ENCODE measurements at places on chromosomes 5 and 9. TPM values are rescaled to one million over a fixed set of nuclear protein-coding genes. Genes with fewer than 3 reads are reported as not detected.
A peak's percentile ranks its signal among the peaks of the same experiment; 100 is the strongest.

DNA sequence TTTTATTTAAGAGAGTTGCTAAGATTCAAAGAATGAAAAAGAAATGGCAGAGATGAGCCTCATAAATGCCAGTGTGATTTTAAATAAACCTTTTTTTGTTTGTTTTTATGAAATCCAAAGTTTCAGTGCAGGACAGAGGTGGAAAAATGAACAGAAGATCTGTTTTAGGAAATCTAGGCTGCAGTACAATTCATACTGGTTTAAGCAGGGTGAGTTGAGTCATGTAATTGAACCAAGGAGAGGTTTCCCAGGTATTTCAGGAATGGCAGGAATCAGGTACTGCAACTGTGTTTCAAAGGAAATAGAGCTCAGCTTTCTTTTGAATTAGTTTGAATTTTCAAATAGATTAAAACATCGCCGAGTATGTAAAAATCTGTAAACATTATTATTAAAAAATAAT lies 3.0 kb upstream of the ANKRD31 start:
- DNase-seq: no peak
- H3K4me1 ChIP-seq: peaks cover 17% of the 10 kb centered on the region
- H3K27ac ChIP-seq: no peak overlapping the region
- no peaks in the 10 kb centered on the region for H3K36me3 ChIP-seq
- no peak overlapping the region for H3K4me3 ChIP-seq

DNA sequence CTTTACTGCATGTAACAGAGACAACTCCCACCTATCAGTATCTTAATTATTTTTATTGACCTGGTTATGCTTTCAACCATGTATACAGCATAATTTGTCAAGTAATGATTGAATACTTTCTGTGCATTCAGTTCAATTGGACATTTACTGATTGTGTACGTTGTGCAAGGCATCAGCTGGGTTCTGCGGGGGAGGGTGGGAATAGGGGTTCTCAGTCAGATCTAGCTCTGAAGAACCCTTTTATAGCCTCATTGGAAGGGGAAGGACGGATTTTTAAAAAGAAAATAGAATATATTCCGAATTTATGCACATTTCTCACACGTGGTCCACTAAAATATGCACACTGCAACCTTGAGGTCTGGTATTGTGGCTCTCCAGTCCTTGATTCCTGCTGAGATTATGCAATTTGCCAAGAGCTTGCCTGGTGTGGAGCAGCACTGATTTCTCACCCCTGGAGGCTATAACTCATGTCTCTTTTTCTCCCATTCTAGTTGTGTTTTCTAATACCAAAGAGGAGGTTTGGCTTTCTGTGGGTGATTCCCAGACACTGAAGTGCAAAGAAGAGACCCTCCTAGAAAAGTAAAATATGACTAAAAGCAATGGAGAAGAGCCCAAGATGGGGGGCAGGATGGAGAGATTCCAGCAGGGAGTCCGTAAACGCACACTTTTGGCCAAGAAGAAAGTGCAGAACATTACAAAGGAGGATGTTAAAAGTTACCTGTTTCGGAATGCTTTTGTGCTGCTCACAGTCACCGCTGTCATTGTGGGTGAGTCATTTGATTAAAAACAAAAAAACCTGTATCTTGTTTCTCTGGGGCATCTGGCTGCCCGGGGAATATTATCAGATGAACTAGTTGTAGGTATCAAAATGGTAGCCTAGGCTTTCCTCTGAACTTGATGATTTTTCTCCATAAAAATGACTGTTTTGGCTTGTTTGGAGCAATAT lies 1.7 kb downstream of the SLC1A3 start:
- H3K36me3 ChIP-seq: no peaks in the 10 kb centered on the region
- no peaks in the 10 kb centered on the region for H3K27me3 ChIP-seq
- no peak overlapping the region for H3K4me3 ChIP-seq
- H3K4me1 ChIP-seq: no peaks in the 10 kb centered on the region
- no peak overlapping the region for H3K27ac ChIP-seq

- no peaks in the 10 kb centered on the region for H3K27me3 ChIP-seq
- no peak overlapping the region for H3K27ac ChIP-seq
- H3K36me3 ChIP-seq: no peaks in the 10 kb centered on the region
- no peak overlapping the region for H3K4me3 ChIP-seq
- no peaks in the 10 kb centered on the region for H3K4me1 ChIP-seq
Observed at GRCh38 chr9:134366223-134367031, 40.2 kb downstream of the RXRA start.

- no peaks in the 10 kb centered on the region for H3K27me3 ChIP-seq
- no peaks in the 10 kb centered on the region for H3K4me1 ChIP-seq
- no peak overlapping the region for H3K27ac ChIP-seq
Observed at GRCh38 chr5:6656680-6657079, 23.4 kb downstream of the SRD5A1 start.

GRCh38 chr5:155069961-155070360 lies 56.4 kb downstream of the KIF4B start:
- no peak overlapping the region for H3K27ac ChIP-seq
- no peaks in the 10 kb centered on the region for H3K4me1 ChIP-seq
- DNase-seq: no peak
- no peaks in the 10 kb centered on the region for H3K36me3 ChIP-seq
- H3K27me3 ChIP-seq: no peaks in the 10 kb centered on the region

DNA sequence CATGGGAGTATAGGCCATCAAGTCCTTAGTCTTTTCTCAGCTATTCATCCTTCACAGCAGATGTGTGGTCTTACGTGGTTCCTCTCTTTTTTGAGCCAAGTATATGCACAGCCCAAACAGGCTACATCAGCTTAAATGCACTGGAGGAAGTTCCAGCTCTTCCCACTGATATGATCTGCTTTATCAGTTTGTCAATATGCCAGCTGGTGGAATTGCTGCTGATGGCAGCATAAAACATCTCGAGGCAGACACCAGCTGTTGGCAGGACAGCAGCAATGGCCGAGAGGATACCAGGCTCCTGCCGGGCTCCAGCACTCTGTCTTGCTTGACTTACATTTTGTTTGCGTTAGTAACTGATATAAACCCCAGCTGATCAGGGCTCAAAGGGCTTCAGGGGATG lies 143.4 kb downstream of the TENT4A start:
- DNase-seq: no peak
- H3K4me3 ChIP-seq: no peak overlapping the region
- no peaks in the 10 kb centered on the region for H3K36me3 ChIP-seq
- H3K4me1 ChIP-seq: no peaks in the 10 kb centered on the region

DNA sequence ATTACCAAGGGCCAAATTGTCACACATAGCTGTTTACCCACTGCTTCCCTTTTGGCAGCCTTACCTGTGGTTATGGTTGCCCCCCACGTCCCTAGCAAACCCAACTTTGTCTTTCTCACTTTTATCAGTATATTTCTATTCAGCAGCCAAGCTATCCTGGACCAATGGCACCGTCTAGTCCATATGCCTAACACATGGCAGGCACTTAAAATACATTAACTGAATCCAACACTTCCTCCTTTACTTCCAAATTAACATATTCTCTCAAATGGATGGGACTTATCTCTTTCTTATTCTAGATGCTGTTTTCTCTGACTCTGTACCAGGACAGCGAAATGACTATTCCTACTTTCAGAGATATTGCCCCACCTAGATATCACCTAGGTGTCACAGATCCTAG lies 50.9 kb upstream of the SLC44A1 start:
- H3K36me3 ChIP-seq: no peaks in the 10 kb centered on the region
- H3K27me3 ChIP-seq: no peaks in the 10 kb centered on the region
- no peak overlapping the region for H3K27ac ChIP-seq

- DNase-seq: no peak
- H3K36me3 ChIP-seq: no peaks in the 10 kb centered on the region
- H3K4me1 ChIP-seq: no peaks in the 10 kb centered on the region
- H3K4me3 ChIP-seq: no peak overlapping the region
- no peaks in the 10 kb centered on the region for H3K27me3 ChIP-seq
- no peak overlapping the region for H3K27ac ChIP-seq
Observed at GRCh38 chr5:147898875-147899401, 7.4 kb downstream of the C5orf46 start.

DNA sequence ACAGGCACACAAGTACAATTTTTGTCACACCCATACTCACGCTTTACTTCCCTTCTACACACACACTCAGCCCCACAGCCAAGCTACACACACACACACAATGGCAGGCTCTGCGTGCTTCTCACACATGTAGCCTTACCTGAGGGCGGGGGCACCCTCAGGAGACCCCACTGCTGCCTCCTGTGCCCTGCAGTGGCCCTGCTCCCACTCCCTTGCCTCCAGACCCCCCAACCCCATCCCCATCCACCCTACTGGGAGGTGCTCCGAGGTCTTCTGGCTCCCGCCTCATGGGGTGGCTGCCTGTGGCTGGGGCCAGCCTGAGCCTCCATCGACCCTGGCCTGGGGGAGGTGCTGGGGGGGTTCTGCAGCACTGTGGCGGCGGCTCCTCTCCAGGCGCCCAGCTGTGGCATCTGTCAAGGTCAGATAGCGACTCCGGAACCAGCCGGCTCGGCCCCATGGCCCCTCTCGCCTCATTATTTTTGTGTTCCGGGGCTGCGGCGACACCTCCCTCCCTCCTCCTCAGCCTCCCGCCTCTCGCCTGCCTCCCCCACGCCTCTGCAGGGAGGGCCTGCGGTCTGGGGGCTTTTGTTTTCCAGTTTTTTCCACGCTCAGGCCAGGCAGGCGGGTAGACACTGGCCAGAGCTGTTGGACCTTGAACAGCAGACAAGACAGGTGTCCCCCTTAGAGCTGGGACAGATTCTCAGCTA lies 21.7 kb downstream of the CXXC5 start:
- peak overlapping the region; percentile 46 for H3K4me3 ChIP-seq
- peaks cover 3% of the 10 kb centered on the region for H3K27me3 ChIP-seq
- peaks cover 36% of the 10 kb centered on the region for H3K4me1 ChIP-seq
- H3K27ac ChIP-seq: no peak overlapping the region
- no peaks in the 10 kb centered on the region for H3K36me3 ChIP-seq

DNA sequence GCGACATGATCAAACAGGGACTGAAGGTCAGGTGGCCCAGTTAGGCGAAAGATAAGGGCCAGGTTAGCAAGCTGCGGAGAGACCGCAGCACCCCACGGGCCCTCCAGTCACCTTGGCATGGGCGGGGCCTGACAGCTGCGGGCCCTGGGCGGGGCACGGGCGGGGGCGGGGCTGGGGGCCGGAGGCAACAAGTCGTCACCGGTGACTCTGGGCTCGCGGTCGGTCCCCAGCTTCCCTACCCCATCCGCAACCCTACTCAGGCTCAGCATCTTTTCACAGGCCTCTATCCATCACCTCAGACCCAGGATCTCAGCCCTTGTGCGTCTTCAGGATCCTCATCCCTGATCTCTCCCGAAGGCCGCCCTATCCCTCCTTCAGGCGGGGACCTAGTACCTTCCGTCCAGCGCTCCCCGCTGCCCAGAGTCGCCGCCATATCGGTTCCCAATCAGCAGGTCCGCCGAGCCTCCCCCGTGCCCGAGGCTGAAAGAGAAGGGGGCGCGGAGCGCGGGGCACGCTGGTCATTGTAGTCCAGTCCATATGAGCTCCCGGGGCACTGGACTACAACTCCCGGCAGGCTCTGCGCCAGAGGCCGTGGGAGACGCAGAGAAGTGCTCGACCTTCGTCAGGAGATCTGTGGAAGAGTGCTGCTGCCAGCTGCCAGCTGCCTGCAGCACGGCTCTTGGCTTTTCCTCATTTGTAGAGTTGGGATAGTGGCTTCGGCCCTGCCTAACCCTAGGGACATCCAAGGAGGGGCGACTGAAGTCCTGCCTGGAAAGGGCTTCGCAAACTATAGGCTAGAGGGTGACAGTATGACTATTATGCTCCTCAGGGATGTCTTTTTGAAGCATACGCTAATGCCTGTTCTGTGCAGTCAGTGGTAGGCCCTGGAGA lies at the start of gene DNAJC18:
DNAJC18 (minus strand) TSS at position 513 of the 891 bp plus-strand sequence; CDS start at position 433, 80 bp downstream.
- no peaks in the 10 kb centered on the region for H3K27me3 ChIP-seq
- H3K27ac ChIP-seq: peak within 1 kb of the TSS; percentile 100
- H3K4me1 ChIP-seq: peaks cover 26% of the 10 kb centered on the region
- H3K36me3 ChIP-seq: no peaks in the 10 kb centered on the region
- peak; percentile 89 for DNase-seq
- peak within 1 kb of the TSS; percentile 86 for H3K4me3 ChIP-seq

DNA sequence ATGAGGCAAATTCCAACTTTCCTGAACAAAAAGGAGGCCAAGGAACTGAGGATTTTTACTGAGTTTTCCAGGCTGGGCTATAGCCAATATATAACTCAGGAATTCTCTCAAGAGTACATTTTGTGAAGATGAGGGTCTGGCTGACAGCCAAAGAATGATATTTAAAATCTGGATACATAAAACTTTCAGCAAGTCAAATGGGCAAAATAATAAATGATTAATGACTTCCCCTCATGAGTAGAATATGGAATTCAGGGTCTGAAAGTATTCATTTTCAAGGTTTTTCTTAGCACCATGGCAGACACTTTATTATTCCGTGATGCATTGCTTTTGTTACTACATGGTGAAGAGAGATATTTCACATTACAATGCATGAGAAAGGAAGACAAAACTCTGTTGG lies 7.8 kb downstream of the FAM81B start:
- no peaks in the 10 kb centered on the region for H3K36me3 ChIP-seq
- no peak overlapping the region for H3K27ac ChIP-seq
- no peaks in the 10 kb centered on the region for H3K27me3 ChIP-seq
- H3K4me1 ChIP-seq: no peaks in the 10 kb centered on the region
- H3K4me3 ChIP-seq: no peak overlapping the region

DNA sequence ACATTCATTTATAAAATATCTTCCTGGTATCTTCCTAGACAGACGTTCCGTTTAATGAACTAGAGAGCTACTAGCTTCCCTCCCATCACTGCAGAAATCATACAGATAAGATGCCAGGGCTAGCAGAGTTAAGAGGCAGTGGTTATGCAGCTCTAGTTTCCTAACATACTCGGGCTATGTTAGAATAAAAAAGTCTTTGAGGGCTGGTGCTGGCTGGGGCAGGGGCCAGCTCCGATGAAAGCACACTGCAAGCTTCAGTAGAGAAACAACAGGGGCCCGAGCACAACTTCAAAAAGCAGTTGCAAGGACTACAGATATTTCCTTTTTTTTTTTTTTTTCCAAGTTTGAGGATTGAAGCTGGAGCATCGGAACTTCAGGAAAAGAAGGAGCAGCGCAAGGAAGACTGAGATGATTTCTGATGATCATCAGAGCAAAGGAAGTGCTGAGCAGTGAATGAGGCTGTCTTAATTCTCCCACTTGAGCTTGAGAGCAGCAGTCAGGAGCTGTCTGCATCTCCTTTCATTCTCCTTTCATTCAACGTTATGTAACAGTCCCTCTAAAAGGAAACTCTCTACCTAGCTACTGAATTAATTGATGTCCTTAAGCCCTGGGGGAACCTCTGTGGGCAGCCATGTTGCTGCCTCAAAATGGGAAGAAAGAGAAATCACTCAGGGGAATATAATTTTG lies 47.6 kb upstream of the ADCY2 start:
- H3K36me3 ChIP-seq: no peaks in the 10 kb centered on the region
- DNase-seq: no peak
- H3K27me3 ChIP-seq: no peaks in the 10 kb centered on the region
- H3K4me3 ChIP-seq: no peak overlapping the region

The TERT gene
- 1.8 TPM for total RNA-seq

The GGTA1 gene
- total RNA-seq: 1.2 TPM

The KIF27 gene
- 5.3 TPM for total RNA-seq

The TLR4 gene
- total RNA-seq: 28.1 TPM

Measured in naive thymus-derived CD4-positive, alpha-beta T cell (primary cell).